ENCODE measurements at places on chromosomes 5 and 9. TPM values are rescaled to one million over a fixed set of nuclear protein-coding genes. Genes with fewer than 3 reads are reported as not detected.

DNA sequence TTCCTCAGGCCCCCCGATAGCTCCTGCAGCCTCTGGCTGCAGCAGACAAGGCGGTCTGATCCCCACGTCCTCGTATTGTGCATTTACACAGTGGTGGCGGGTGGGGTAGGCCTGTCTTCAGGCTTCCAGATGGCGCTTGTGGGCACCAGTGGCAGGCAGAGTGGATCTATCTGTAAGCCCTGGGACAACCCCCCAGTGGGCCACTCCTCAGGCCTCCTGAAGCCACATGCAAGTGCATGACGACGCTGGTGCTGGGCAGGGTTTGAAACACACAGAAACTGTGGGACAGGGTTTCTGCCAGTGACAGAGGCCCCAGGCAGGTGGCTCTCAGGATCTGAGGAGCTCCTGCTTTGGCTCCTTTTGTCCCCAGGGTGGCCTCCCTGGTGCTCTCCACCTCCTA lies 42.0 kb downstream of the SLF1 start:
- no peak for DNase-seq

- no peak for DNase-seq
Observed at GRCh38 chr5:134552301-134552700, 26.8 kb downstream of the JADE2 start.

GRCh38 chr5:677131-678101 lies 15.7 kb downstream of the TPPP start:
- DNase-seq, result peak; percentile 32

The SLC34A3 gene
- total RNA-seq, result not detected

GRCh38 chr9:81635521-81636254 lies 53.7 kb downstream of the TLE1 start:
- DNase-seq, result no peak

The PCDHA1 gene
- total RNA-seq, result not detected

GRCh38 chr9:137067860-137068538 lies 2.4 kb downstream of the SAPCD2 start:
- peak; percentile 89 for DNase-seq

DNA sequence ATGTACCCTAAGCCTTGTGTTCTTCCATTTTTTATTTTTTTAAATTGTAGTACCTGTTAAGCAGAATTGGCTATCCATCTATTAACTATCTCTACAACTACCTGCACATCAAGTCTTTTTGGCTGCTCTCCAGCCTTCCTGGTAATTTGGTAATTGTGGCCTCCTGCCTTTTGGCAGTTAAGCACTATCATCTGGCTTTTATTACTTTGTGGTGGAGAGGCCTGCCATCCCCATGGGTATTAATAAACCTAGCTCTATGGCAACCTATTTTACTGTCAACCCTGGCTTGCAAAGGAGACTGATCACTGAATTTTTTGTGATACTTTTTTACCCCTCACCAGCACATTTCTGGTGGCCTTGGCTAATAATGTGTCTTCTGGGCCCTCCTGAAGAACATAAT lies 20.5 kb downstream of the SELENOP start:
- no peak for DNase-seq

DNA sequence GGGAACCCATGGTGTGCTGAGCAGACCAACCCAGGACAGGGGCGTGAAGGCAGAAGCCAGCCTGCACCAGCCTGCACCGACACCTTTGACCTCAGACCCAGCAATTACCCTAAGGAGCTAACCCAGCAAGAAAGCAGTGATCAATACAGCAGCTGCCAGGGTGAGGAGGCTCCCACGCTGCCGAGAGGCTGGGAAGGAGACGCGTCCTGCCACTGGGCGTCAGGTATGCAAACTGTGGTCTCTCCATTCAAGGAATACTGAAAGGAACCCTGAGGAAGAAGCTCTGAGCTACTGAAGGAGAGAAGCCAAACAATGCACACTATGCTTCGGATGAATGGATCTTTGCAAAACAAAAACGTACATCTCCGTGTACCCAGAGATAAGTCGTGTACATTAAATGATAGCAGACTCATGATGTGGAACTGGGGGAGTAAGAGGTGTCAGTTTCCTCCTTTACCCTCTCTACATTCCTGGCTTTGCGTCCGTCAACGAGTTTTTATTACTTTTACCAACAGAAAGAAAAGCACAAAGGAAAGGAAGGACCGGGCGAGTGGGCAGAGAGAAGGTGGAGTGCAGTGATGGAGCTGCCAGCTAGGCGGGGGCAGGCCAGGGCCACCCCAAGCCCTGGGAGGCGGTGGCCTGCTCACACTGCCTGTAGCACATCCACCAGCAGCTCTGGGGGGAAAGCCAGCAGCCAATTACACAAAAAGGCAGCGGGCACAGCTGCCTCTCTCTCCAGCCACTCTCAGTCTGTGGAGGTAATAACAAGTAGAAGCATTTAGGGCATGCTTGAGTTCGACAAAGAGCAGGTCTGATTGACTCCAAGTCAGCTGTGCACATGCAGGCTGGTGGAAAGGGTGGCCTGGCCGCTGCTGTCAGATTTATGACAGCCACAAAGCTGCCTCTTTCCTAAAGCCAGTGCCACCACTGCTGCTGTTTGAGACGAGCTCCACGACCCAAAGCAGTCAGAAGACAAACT lies 29.3 kb downstream of the RASGEF1C start:
- DNase-seq, result no peak

The PRDM9 gene
- not detected for total RNA-seq

- no peak for DNase-seq
Observed at GRCh38 chr5:178322736-178323540, 90.3 kb upstream of the PHYKPL start.

The ZNG1A gene
- total RNA-seq, result 47.3 TPM

The CNTNAP3B gene
- total RNA-seq, result not detected

- no peak for DNase-seq
Observed at GRCh38 chr9:16126042-16126441, 573.2 kb downstream of the CCDC171 start.

DNA sequence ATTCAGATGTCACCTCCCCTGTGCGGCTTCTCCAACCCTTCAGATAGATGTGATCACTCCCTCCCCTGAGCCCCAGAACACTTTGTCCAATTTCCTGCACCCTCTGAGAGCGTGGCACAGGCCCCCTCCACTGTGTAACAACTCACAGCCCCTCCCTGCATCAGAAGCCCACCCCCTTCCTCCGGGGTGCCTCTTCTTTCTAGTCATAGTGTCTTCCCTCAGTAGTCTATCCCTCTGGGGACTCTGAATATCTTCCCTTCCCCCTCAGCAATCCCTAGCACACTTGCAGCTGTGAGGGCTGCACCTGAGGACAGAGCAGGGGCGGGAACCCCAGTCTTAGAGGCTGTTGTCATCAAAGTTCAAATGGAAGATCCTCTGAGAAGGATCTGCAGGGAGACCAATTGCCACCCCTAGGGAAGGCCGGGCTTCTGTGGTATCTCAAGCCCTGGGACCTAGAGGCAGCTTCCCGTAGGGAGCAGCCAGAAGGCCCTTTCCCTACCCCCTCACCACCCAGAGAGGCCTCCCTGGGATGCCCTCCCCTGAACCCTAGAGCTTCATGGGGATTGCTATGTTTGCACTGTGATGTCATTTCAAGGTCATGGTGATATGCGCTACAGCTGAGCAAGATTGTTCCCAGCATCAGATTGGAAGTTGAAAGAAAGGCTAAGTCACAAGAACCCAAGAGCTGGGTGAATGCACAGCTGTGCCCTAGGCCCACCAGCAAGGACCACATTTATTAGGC lies 70.7 kb downstream of the THBS4 start:
- DNase-seq, result no peak

GRCh38 chr5:158638396-158638795 lies 461.3 kb downstream of the EBF1 start:
- DNase-seq, result no peak

DNA sequence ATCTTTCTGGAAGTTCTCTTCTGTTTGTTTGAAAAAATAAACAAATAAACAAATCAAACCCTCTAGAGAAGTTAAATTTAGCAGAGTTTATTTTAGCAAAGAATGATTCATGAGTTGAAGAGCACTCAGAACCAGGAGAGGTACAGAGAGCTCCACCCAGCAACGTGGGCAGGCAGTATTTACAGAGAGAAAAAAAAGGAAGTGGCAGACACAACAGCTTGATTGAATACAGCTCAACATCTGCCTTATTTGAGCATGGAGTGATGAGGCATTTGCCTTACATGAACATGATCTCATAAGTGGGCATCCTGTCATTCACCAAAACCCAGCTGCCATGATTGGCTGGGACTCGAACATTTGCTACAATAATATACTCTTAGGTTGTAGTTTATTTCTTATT lies 381.6 kb upstream of the ADAMTS16 start:
- no peak for DNase-seq
